CD4-positive, alpha-beta T cell treated with Interferon alpha-2 for 1 hour (primary cell): ENCODE measurements at places on chromosomes 2 and 18.

- no peak for DNase-seq
These were observed 387.2 kb upstream of the DCC start for GRCh38 chr18:51952844-51953243.

- DNase-seq = no peak
These were observed 272.5 kb downstream of the GALR1 start for GRCh38 chr18:77522051-77522675.

DNA sequence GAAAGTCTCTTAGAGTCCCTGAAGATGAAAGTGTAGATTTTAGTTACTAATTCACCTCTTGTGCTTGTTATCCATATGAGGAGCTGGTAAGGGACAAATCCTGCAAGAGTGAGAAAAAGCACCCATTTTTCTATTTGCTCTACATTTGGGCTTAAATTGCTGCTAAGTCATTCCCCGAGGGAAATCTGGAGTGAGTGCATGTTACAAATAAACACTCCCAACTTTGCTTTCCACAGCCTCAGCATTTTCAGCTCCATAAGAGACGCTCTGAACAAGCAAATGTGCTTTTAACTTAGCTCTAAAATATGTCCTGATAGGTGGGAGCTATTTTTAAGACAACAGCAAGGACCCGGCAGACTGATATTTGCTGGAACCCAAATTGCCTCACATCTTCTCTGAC lies 126.7 kb downstream of the DPP10 start:
- DNase-seq = no peak

- DNase-seq = no peak
These were observed 26.6 kb downstream of the MFF start for GRCh38 chr2:227351639-227352038.

DNA sequence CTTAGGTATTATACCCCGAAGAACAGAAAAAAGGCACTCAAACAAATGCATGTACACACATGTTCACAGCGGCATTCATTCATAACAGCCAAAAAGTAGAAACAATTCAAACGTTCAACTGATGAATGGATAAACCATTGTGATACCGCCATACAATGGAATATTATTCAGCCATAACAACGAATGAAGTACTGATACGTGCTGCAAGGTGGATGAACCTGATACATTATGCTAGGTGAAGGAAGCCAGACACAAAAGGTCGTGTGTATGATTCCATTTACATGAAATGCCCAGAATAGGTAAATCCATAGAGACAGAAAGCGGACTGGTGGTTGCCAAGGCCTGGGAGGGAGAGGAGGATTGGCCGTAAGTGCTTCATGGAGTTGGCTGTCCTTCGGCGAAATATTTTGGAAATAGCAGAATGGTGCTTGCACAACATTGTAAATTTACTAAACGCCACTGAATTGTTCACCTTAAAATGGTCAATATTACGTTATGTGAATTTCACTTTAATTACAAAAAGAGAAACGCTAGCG lies 750 bp upstream of the RMP24 start:
- DNase-seq = no peak

GRCh38 chr2:223169830-223170605 lies 118.0 kb downstream of the KCNE4 start:
- DNase-seq = no peak

DNA sequence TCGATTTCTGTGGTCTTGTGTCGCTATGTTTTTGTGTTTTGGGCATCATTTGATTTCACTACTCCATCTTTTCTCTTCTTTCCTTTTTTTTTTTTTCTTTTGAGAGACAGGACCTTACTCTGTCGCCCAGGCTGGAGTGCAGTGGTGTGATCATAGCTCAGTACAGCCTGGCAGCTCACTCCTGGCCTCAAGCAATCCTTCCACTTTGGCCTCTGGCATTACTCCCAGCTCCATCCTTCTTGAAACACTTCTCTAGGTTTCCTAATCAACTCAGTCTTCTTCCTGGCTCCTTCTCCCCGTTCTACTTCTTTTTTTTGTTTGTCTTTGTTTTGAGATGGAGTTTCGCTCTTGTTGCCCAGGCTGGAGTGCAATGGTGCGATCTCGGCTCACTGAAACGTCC lies 26.5 kb downstream of the TCF23 start:
- DNase-seq = no peak

DNA sequence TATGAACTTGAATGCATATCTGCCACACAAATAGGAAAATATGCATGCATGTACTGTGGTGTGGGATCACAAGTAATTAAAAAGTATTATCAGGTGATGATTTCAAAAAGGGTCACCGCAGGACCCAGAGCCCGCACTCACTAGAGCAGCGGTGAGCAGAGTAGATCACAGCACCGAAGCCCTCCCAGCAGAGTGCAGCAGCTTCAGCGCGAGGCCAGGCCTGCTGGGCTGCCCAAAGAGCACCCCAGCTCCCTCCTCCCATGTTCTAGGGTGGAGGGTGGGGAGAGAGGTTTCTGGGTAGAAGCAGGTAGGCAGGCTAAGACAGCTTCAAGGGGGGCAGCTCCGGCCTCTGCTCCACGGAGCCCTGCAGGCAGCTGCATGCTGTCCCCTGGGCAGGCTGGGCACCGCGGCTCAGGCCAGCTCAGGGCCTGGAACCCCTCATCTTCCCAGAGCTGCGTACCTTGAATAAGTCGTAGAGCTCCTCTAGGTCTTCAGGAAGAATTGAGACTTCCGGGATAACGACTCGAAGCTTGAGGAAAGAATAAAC lies 24.9 kb downstream of the RPL31 start:
- no peak for DNase-seq

DNA sequence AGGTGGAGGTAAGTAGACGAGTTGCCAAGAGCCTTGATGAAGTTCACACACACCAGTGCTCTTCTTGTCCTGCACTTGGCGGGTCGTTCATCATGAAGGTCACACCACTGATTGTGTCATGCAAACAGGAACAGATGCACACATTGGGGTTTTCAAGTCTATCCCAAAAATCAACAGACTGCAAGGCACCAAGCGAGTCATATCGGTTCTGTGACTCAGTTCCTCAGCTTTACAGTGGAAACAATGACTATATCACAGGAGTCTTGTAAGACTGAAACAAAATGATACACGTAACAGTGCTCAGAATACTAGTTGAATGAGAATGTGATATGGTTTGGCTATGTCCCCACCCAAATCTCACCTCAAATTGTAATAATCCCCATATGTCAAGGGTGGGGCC lies 526.9 kb upstream of the ID2 start:
- no peak for DNase-seq

GRCh38 chr18:54119524-54120019 lies 104.9 kb downstream of the MBD2 start:
- DNase-seq = no peak

DNA sequence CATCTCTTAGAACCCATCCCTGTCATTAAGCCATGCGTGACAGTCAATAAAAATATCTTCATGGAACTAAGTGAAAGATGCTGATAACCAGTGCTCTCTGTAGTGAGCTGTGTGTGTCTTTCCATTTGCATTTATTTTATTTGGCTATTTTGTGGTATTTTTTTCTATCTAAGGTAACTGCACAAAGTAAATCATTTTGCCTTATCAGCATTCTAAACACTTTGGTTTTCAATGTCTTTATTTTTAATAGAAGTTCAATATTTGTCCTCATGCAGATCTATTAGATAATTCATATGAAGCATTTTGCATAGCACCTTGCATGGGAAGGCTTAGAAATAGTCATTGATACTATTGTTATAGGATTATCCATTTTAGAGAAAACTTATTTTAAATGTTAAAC lies 163.6 kb upstream of the TANK start:
- DNase-seq = no peak

DNA sequence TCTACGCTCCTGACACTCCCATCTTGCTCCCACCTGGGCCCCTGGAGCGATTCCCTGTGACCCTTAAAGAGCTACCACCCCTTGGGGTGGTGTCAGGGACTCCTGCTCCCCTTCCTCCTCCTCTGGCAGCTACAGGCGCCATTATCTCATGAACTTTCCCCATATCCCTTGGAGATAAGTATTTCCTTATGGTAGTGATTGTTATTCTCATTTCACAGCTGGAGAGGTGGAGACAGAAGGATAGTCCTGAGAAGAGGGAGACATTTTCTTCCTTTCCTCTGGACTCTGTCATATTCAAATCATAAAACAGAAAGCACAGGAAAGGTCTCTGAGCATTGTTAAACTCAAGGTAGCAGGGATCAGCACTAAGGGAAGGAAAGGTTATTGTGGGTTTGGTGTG lies 34.6 kb downstream of the RDH14 start:
- no peak for DNase-seq

- DNase-seq = no peak
These were observed 163.8 kb downstream of the RHBDD1 start for GRCh38 chr2:226999661-227000060.

DNA sequence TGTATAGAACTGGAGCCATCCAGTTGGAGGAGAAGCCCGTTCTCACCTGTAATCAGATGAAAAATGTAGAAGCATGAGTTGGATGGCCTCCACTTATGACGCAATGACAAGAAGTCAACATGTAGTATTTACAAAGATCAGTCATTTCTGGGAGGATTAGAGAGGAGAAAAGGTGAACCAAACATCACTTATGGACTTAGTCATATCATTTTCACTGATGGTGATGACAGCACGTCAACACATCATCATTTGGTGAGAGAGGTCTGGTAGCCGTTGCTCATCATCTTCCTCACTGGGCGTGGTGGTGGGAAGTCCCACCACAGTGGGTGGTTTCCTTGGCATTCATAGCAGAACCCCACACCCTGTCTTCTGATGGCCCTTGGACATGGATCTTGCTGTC lies 264.2 kb upstream of the EPAS1 start:
- DNase-seq = no peak

DNA sequence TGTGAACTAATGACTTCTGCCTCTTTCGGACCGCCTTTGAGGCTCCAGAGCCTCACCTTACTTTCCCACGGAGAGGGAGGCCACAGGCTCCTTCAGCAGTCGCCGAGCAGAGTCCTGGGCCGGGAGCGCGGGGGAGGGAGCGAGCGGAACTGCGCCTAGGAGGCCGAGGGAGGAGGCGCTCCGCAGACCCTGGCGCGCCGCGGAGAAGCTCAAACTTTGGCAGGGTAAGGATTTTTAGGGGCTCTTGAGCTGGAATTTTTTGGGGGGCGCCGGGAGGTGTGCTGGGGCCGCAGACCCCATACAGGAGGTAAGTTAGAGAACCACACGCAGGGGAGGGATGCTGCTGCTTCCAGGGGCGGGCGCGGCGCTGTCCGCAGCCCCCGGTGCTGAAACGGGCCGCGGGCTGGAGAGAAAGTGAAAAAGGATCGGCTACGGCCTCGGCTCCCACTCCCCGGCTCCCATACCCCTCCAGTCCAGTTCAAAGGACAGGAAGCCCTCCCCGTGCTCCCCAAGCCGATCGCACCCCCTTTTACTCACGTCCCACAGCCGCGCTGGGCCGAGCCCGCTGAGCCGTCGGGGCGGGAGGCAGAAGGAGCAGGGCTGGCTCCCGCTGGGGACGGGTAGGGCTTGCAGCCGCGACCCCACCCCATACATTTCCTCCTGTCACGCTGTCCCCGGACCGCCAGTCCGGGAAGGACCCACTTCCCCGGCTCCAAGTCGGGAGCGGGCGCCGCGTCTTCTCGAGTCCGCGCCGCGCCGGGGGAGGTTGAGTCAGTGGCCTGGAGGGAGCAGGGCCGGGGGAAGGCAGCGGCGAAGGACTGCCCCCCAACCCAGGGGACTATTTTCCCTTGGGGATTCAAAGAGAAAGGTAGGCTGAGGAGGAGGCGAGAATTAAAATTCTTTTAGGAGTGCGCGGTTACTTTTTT lies at the start of gene CNGA3:
TSS of gene CNGA3 (plus strand) at position 146 of the 926 bp plus-strand sequence. CDS start 23,520 bp downstream, outside the sequence.
- no peak for DNase-seq

DNA sequence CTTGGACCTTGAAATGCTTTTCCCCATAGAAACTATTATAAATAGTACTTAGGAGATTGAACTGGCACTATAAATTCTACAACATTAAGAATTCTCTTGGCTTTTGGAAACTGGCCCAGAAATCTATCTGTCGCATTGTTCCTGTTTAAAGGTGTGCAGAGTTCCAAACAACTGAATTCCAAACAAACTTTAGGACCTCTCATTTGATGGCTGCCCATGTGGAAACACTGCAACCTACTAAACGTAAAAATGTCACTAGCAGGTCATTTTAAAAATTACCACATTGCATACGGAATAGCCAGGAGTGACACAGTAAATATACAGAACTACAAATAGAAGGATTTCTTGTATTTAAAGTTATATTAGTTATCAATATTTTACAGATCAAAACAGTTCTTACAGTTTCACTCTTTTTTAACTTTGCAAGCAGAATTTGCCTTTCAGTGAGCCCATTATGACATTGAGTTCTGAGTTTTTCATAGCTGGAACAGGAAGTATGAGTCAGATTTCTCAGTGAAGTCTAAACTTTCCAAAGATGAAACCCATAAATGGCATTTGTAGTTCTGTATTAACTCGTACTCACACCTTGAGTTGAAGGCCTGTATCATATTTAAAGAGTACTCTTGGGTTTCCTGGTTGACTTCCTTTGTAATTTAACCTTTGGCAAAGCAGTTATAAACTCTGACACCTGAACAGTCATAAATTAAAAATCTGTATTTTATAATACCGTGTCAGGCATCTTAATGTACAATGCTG lies 142.3 kb upstream of the BOD1L2 start:
- peak; percentile 21 for DNase-seq

- DNase-seq = no peak
These were observed 15.7 kb downstream of the MAL start for GRCh38 chr2:95041060-95041823.

DNA sequence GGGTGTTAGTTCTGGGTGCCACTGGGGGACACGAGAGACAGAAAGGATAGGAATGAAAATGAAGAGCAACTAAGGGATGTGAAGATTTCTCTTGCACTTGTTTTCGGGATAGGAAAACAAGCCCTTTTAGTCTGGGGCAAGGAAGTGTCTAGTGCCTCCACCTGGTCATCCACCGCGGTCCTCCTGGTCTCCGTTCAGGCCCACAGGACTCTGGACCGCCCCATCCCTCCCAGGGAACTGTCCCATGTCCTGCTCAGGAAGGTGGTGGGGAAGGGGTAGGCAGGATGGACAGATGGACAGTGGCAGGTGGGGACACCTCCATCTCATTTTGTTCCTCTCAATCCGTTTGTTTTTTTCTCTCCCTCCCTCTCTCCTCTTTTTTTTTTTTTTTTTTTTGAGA lies 45.9 kb downstream of the AGAP1 start:
- no peak for DNase-seq

DNA sequence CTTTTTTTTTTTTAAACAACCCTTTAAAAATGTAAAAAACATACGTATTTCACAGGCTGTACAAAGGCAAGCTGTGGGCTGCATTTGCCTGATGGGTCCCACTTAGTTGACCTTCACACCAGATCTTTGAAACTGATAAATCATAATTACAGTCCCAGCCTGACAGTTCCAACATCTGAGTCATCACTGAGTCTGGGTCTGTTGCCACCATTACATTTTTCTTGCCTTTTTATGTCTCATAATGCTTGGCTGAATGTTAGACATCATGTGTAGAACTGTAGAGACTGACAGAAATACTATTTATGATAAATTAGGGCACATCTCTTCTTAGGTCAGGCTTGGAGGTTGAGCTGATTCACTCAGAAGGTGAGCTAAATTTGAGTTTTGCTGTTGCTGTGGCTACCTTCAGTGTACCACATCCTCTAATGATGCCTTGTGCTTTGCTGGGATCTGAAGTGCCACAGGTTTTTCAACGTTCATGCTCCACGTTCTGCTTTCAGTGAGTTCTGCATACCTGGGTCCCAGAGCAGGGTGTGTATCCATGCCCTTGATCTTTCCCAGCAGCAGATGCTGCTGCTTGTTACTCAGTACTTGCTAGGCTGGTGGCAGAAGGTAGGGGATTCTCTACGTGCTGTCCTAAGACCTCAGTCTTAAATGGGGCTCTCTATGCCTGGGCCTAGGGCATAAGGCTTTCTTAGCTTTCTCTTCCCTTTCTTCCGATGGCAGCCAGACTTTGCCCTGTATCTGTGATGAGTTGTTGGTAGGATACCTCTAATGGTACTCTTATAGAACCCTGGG lies 160.6 kb upstream of the SMAD7 start:
- no peak for DNase-seq
